Upper lobe of left lung (tissue), 6 donors: ENCODE measurements at places on chromosomes 1 and 21. TPM values are rescaled to one million over a fixed set of nuclear protein-coding genes. Genes with fewer than 3 reads are reported as not detected.

DNA sequence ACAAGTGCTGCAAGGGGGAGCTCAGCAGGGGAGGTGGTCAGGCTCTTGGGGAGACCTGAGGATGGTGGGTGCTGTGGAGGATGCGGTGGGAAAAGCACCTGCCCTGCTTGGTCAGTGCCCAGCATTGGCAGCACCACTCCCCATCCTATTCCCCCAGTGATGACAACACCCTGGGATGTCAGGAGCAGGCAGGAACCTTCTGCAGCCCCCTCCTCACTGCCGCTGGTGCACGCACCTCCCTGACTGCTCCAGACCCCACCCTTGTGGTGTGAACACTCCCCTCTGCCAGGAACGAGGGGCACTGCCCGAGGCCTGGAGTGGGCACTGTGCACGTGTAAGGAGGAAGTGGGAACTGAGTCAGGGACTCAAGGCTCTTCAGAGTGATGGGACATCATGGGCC lies 12.5 kb downstream of the TMPRSS3 start:
- no peak for DNase-seq

Gene SH3D21
- total RNA-seq, result 19.4 TPM

Gene SYPL2
- total RNA-seq, result 3.1 TPM

- no peak for DNase-seq
Observed at GRCh38 chr1:175147569-175147968, 45.0 kb downstream of the KIAA0040 start.

DNA sequence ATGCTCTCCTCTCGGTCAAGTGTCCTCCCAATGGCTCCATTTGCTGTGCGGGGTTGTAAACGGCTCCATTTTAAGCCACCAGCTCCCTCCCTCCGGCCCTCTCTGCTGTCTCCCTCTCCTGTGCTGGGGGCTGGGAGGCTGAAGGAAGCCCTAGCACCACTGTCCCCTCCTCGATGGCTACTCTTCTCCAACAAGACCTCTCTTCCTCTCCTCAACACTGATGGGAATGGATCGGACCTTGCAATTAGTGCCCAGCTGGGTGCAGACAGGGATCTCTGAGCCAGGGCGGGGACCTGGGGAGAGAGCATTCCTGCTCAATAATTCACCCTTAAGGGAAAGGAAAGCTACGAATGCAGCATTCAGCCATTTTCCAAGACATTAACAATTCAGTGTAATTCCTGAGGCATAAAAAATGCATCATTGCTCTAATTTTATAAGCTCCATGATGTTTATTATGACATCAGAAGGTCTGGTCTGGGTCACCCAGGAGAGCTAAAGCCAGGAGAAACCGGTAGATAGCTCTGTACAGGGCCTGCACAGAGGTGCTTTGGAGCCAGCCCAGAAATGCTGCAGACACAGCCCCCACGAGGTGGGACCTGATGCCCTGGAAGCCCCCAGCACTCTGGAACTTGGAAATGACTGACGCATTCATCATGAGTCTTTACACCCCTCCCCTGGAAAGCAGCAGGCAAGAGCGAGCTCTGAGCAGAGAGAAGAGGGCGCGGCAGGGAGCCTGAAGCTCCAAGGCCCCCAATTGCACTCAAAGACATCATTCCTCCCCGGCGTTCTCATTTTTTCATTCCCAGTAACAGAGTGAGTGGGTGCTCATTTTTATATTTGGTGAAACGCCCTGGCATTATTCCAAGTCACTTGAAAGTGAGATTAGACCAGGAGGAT lies 76.2 kb upstream of the VAMP3 start:
- no peak for DNase-seq

GRCh38 chr1:109739738-109740614 lies 862 bp downstream of the GSTM3 start:
- DNase-seq, result peak; percentile 95

DNA sequence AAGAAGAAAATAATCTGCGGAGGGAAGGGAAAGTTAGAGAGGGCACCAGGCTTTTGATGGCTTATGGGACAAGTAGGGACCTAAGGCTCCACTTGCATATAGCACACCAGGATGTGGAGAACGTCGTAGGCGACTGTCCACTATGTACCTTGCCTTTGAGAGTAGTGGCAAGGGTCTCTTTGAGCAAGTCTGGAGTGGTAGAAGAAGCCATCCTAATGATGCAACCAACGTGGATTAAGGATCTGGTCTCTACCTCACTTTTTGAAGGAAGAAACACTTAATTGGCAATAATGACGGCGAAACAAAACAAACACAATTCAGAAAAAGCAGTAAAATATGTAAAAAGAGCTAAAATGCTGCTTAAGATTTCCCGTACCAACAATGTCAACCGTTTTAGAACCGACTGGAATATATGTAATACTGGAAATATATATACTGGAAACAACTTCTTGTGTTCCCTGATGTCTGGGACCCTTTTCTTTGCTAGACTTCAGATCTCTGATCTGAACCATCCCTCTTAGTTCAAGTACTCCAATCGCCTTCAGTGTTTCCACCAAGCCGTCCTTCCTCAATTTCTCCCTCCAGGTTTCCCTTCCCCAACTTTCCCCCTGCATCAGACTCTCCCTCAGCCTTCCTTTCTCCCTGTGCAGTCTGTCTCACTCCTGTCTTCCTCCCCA lies 821 bp upstream of the KHDRBS1 start:
- DNase-seq, result no peak

Gene IVL
- total RNA-seq, result not detected

Gene TNFRSF9
- 0.61 TPM for total RNA-seq

Gene ESRRG
- total RNA-seq, result 0.67 TPM

Gene CYP4A11
- total RNA-seq, result not detected

GRCh38 chr1:85224734-85225623 lies 24.2 kb upstream of the SYDE2 start:
- peak; percentile 83 for DNase-seq

Gene IRF6
- 15.8 TPM for total RNA-seq

Gene ATP6V1G3
- not detected for total RNA-seq

Gene RNU1-1
- under 0.01 TPM for total RNA-seq

GRCh38 chr1:167185974-167186657 lies 34.6 kb upstream of the POU2F1 start:
- DNase-seq, result no peak

Gene NOS1AP
- total RNA-seq, result 11.9 TPM

- DNase-seq, result no peak
Observed at GRCh38 chr1:230592848-230593414, 49.4 kb upstream of the COG2 start.

- no peak for DNase-seq
Observed at GRCh38 chr1:15038232-15039016, 115.1 kb upstream of the TMEM51 start.

- no peak for DNase-seq
Observed at GRCh38 chr1:23200883-23201282, 16.4 kb downstream of the HTR1D start.

Gene RAB42
- total RNA-seq, result 5.8 TPM

GRCh38 chr1:214569357-214570004 lies 18.1 kb upstream of the PTPN14 start:
- DNase-seq, result no peak

Gene CIART
- 2.7 TPM for total RNA-seq

Gene DMRTA2
- not detected for total RNA-seq

DNA sequence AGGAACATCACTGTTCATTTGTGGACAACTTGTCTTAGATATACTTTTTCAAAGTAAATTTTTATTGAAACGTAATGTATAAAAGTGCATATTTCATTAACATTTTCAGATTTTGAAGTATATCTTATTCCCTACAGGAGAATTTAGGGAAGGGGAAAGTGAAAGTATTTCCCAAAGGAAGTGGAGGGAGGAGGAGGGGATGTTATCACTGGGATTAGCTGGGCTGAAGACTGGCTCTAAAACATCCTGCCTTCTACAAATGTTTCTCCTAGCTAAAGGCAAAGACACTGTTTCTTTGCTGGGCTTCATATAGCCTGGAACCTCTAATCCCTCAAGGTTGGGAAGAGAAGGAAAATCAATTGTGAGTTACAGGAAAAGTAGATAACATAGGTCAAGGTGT lies 7.1 kb upstream of the ZNF697 start:
- DNase-seq, result no peak

Gene MARK1
- total RNA-seq, result 1.2 TPM

Gene NR5A2
- total RNA-seq, result 5.8 TPM

- no peak for DNase-seq
Observed at GRCh38 chr1:71994646-71995045, 287.7 kb downstream of the NEGR1 start.

Gene UQCRHL
- total RNA-seq, result 1.1 TPM

GRCh38 chr1:70146488-70146887 lies 58.9 kb downstream of the LRRC40 start:
- no peak for DNase-seq

Gene FCGR2B
- total RNA-seq, result 32.8 TPM

DNA sequence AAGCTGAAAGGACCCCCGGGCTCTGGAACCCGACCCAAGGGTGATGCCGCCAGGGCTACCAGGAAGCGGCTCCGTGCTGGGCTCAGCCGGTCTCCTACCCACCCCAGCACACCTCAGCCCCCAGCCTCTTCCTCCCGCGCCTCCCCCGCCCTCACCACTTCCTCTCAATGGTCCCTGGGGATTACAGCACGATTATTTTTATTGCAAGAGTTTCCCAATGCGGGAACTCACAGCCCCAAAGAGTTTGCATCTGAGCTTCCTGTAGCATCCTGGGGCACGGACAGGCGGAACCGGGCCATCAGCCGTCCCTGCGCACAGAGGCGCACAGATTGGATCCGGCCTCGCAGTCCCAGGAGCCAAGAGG lies 8.7 kb upstream of the SLX9 start:
- DNase-seq, result peak; percentile 58

GRCh38 chr1:246032031-246032551 lies 475.0 kb downstream of the SMYD3 start:
- no peak for DNase-seq

- DNase-seq, result no peak
Observed at GRCh38 chr1:41849211-41849759, 69.4 kb downstream of the HIVEP3 start.

Gene TMEM222
- total RNA-seq, result 40.4 TPM

GRCh38 chr1:185398599-185398998 lies 81.6 kb upstream of the IVNS1ABP start:
- no peak for DNase-seq

DNA sequence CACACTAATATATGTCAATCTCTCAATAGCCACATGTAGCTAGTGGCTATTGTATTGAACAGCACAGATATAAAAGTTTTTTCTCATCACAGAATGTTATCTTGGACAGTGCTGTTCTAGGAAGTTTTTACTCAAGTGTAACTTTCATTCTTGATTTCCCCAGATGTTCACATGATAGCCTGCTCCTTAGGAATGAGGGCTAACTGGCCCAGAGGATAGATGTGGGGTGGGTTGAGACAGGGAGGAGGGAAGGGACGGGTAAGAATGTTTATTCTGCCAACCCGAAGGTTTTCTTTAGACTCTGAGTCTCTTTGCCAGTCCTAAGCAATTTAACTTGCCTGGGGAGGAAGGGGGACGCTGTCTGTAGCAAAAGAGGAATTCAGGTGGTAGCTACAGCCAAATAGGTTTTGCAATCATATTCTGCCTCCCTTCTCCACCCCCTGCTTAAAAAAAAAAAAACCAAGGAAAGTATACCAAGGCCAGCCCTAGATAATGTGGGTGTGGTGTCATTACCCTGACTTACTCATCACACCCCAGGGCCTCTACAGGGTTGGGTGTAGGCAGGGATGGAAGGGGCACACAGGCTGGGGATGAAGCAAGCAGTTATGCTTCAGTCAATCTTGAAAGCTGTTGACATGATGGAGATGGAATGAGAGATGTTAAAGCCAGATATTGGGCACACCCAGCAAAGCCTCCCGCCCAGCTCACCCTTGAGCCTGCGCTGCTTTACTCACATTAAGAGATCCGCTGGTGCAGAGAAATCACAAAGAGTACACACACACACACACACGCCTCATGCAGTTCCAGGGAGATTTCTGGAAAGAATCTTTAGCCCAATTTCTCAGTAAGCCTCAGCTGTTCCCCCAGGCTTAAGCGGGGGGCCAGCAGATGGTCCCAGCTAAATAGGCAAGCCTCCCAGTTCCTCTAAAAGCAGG lies 59.9 kb downstream of the PLXNA2 start:
- no peak for DNase-seq

Gene AK5
- not detected for total RNA-seq

GRCh38 chr1:117097443-117097842 lies 24.1 kb downstream of the TRIM45 start:
- no peak for DNase-seq

DNA sequence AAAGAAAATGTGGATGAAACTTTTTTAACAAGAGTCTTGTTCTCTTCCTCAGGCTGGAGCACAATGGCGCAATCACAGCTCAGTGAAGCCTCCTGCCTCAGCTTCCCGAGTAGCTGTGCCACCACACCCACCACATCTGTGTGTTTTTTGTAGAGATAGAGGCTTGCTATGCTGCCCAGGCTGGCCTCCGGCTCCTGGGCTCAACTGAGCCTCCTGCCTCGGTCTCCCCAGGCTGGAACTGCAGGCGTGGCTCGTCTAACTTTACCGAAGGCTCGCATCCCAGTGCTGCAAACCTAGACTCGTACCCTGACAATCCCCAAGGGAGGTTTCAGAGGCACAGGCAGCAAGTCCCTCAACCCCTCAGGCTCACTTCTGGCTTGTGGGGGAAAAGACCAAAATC lies 14.5 kb downstream of the SSU72 start:
- DNase-seq, result no peak

- DNase-seq, result no peak
Observed at GRCh38 chr1:15042866-15043265, 110.7 kb upstream of the TMEM51 start.

DNA sequence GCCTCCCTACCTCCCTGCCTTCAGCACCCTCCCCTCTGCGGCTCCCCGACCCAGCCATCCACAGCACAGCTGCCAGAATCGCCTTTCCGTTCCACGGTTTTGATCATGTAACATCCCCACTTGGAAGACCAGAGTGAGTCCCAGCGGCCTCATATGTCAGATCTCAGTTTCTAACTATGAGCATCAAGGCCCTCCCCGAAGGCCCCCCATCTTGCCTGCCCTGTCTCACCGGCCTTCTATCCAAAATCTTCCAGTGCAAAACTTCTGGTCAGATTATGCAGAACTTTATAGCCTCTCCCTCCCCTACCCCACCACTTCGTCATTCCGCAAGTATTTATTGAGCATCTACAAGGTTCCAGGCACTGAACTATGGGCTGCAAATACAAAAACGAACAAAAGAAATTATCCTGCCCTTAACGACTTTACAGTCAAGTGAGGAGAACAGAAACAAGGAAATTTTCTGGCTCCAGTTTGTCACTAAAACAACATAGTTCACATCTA lies 20.3 kb upstream of the LMX1A start:
- no peak for DNase-seq

Gene CSMD2
- total RNA-seq, result 0.44 TPM

GRCh38 chr1:43536864-43537358 lies 6.2 kb downstream of the PTPRF start:
- peak; percentile 18 for DNase-seq

Gene GBP1
- total RNA-seq, result 67.8 TPM

Gene HSD11B1
- 12.3 TPM for total RNA-seq

DNA sequence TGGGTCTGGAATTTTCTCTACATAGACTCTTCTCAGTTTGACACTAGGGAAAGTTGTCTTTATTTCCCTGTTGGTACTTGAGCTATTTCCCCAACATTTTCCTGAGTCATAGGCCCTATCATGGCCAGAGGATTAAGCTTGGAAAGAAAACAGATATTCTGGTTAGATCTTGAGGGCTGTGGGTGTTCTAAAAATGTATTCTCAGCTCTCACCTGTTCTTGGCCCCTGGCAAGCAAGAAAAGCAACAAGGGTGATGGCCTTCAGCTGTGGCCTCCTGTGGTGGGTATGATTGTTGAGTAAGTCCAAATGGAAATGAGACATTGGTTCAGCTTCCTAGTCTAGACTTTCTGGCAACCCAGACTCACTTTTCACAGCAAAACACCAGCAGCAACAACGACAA lies 17.4 kb upstream of the LCE3A start:
- DNase-seq, result no peak

- no peak for DNase-seq
Observed at GRCh38 chr1:203390298-203390697, 39.4 kb upstream of the FMOD start.

GRCh38 chr1:47751996-47752451 lies 245.2 kb downstream of the TRABD2B start:
- DNase-seq, result peak; percentile 50
